ENCODE measurements at places on chromosomes 2 and 18. TPM values are rescaled to one million over a fixed set of nuclear protein-coding genes. Genes with fewer than 3 reads are reported as not detected.

The TGFA gene
- polyA plus RNA-seq = 2.6 TPM

The ACOXL gene
- polyA plus RNA-seq = 0.57 TPM

The CDH2 gene
- polyA plus RNA-seq = 65.9 TPM

The C2orf72 gene
- 64.1 TPM for polyA plus RNA-seq

The RBKS gene
- polyA plus RNA-seq = 7.2 TPM

The CD226 gene
- polyA plus RNA-seq = not detected

The FARSB gene
- polyA plus RNA-seq = 15.0 TPM

The SCG2 gene
- polyA plus RNA-seq = 23.0 TPM

The BOLL gene
- polyA plus RNA-seq = not detected

The NPHP1 gene
- 4.1 TPM for polyA plus RNA-seq

The UGT1A6 gene
- 0.77 TPM for polyA plus RNA-seq

The MOGAT1 gene
- not detected for polyA plus RNA-seq

The SNRNP27 gene
- 66.3 TPM for polyA plus RNA-seq

The NXPH2 gene
- polyA plus RNA-seq = 1.5 TPM

The C1QL2 gene
- polyA plus RNA-seq = 12.9 TPM

The RUFY4 gene
- 1.5 TPM for polyA plus RNA-seq

The GALNT5 gene
- polyA plus RNA-seq = 5.9 TPM

The TYMS gene
- polyA plus RNA-seq = 49.1 TPM

The MSH6 gene
- polyA plus RNA-seq = 50.2 TPM

The DUSP19 gene
- polyA plus RNA-seq = 1.1 TPM

The TTR gene
- 3,342 TPM for polyA plus RNA-seq

The CNRIP1 gene
- 3.1 TPM for polyA plus RNA-seq

The PAX3 gene
- not detected for polyA plus RNA-seq

Measured in hepatocyte (in vitro differentiated cells).